Hindlimb muscle (tissue), 1 donor: ENCODE measurements at places on chromosomes 5 and 9.

DNA sequence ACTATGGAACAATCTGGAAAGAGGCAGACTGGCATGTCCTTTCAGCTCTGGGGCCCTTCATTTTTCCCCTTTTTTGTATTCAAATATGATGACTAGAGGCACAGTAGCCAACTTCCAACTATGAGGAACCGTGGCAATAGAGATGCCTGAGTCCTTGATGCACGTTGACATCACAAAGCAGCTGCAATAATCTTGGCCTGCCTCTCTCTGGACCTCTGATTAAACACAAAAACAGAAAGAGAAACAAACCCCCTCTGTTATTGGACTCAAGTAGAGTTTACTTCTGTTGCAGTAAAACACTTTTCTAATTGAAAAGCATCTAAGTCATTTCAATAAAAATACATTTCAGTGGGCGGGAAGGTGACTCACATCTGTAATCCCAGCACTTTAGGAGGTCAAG lies 122.2 kb upstream of the GRAMD2B start:
- no peak for DNase-seq

GRCh38 chr5:137342764-137343163 lies 156.4 kb downstream of the SPOCK1 start:
- DNase-seq: no peak

- DNase-seq: no peak
Observed at GRCh38 chr5:146213210-146213826, 9.9 kb downstream of the RBM27 start.

GRCh38 chr9:134570711-134571325 lies 70.8 kb upstream of the COL5A1 start:
- no peak for DNase-seq

DNA sequence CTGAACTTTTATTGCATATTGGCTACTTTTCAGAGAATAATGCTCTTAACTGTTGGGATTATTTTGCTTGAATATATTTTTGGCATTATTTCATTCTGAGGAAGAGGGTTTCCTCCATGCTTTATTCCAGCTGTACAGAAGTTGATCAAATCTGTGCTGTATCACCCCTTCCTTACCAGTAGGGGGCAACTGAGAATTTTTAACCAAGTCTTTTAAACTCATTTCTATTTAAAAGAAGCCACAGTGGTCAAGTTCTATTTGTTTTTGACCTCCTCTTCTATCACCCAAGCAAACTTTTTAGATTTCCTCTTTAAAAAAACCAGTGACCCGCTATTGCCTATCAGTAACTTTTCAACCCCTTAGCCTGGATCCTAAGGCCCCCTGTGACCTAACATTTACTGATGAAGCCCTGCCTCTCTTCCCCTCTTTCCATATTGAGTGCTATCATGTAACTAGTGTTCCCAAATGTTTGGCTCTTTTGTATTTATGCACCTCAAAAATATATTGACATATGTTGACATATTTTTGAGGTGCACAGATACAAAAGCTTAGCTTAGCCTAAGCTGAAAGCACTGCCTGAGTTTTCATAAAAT lies 80.6 kb downstream of the FBXO4 start:
- DNase-seq: peak; percentile 1

- no peak for DNase-seq
Observed at GRCh38 chr9:81542118-81542889, 147.0 kb downstream of the TLE1 start.

DNA sequence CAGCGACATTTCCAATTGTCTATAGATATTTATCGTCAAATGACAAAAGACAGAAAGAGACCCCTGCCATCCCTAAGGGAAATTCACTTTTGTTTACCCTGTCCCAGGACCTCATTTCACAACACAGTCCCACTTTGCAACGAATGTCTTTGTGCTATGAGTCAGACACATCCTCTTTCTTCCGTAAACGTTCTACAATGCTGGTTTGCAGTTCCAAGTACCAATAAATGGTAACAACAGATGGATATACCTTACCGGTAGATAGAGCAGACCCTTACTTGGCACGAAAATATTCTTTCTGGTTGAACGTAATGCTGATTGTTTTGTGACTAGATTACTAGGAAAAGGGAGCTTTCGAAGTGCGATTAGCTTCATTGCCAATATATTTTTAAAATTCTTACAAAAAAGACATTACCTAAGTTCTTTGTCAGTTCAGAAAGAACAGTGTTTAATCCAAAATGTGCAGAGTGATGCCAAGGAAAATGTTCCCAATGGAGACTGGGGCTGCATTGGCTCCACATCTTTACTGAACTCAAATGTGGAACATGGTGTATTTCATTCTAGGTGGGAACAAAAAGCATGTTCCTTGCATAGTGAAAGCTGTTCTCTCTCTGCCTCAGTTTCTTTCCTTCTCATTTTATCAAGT lies 202.5 kb upstream of the SLC27A6 start:
- peak; percentile 61 for DNase-seq

DNA sequence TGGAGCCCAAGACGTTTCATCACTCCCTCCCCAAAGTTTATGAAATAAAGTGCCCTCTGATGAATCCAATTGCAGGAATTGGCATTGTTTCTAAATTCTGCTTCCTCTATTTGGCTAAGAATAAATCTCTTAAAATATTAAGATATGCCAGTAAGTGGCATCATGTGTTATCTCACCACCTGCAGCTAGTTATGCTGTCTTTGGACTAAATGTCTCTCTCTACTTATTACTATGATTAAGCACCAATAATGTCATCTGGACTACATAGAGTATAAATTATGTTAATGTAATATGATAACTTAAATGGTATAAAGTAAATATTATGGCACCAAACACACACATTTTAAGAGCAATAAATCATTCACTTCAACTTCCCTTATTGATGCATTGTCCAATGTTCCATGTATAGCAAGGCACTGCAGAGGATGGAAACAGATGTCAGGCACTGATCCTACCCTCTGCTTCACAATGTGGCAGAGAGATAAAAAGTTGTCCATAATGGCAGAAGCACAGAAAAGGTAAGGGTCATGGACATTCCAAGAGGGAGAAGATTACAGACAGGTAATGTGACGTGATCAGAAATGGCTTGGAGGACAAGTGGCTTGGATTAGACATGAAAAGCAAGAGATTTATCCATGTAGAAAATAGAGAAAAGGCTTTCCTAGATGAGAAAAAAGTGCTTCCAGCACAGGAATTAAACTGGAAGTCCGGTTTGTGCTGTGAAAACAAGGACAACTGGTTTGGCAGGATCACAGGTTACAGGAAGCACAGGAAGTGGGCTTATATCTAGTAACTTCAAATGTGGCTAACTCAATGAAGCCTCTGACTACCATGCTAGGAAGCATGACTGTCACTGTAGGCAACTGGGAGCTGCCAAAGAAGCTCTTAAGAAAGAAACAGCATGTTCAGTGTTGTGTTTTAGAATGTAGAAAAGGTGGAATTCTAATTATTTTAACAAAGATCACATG lies 26.7 kb downstream of the MARCHF11 start:
- no peak for DNase-seq

DNA sequence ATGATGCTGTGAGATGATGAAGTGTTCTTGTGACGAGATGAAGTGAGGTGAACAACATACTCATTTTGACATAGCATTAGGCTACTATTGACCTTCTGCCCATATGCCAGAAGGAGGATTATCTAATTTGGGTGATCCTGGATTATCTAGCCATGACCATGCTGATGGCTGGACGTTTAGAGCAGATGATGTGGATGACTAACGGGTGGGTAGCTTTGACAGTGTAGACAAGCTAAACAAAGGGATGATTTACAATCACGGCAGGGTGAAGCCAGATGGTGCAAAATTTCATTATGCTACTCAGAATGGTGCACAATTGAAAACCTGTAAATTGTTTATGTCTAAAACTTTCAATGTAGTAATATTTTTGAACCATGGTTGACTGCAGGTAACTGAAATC lies 2403.4 kb upstream of the ACO1 start:
- no peak for DNase-seq

DNA sequence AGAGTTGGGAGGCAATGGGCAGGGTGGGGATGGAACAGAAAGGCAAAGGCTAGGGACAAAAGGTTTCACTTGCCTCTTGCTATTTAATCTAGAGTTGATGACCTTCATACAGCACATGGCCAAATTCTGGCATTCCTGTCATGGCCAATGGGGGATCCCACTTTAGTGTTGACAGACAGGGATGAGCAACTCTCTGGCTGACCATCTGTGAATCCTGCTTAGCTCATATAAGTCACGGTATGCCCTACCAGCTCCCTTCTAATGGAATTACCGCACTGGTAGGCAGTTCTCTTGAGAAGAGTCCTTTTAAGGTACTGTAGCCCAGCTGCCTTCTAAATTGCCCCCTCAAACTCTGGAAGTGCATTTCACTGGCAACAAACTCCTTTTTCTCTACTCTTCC lies 76.1 kb downstream of the MAMDC2 start:
- no peak for DNase-seq

DNA sequence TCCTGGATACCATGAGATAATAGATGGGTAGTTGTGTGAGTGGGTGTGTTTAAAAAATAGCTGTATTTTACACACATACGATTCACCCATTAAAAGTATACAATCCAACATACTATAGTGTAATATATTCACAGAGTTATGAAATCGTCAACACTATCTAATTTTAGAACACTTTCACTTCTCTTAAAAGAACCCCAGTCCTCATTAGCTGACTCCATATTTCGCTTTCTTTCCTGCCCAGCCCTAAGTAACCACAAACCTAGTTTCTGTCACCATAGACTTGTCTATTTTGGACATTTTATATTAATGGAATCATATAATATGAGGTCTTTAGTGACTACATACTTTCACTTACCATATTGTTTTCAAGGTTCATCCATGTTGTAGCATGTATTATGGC lies 63.8 kb upstream of the S1PR3 start:
- DNase-seq: no peak

DNA sequence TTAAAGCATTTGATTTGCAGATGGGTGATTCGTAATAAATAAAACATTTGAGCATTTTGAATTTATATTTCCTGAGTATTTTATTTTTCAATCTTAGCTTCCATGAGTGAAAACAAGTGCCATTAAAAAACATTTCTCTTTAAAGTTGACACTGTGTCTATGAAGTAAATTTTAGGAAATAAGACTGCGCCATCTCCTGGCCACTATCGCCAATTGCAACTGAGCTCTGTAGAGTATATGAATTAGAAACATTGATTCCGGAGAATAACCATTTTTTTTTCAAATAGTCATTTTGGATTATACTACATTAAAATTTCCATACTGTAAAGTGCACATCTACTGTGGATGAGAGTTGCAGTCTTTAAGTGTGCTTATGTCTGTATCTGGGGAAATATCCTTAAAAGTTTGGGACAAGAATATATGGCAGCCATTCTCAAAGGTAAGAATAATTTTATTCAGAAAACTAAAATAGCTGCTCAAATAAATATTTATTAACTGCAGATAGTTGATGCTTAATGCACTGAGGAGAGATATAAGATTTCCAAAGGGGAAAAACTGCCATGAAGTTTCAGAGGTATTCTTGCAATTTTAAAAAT lies 5.9 kb downstream of the DMRTA1 start:
- peak; percentile 6 for DNase-seq

DNA sequence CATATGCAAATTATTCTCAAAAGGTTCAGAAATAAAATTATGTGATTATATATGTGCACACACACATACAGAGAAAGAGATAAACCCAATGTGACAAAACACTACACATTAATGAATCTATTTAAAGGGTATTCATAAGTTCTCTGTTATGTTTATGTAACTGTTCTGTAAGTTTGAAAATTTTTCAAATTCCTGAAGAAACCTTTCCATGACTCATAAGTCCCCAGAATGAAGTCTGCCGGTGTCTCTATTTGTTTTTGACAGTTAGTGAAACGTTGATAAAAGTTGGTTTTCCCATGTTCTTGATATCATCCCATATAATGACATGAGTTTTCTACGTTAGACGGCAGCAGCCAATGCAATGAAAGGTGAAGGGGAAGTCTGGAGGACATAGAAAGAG lies 199.5 kb upstream of the PUM3 start:
- no peak for DNase-seq

GRCh38 chr9:27117489-27118135 lies 8.6 kb downstream of the TEK start:
- DNase-seq: no peak

DNA sequence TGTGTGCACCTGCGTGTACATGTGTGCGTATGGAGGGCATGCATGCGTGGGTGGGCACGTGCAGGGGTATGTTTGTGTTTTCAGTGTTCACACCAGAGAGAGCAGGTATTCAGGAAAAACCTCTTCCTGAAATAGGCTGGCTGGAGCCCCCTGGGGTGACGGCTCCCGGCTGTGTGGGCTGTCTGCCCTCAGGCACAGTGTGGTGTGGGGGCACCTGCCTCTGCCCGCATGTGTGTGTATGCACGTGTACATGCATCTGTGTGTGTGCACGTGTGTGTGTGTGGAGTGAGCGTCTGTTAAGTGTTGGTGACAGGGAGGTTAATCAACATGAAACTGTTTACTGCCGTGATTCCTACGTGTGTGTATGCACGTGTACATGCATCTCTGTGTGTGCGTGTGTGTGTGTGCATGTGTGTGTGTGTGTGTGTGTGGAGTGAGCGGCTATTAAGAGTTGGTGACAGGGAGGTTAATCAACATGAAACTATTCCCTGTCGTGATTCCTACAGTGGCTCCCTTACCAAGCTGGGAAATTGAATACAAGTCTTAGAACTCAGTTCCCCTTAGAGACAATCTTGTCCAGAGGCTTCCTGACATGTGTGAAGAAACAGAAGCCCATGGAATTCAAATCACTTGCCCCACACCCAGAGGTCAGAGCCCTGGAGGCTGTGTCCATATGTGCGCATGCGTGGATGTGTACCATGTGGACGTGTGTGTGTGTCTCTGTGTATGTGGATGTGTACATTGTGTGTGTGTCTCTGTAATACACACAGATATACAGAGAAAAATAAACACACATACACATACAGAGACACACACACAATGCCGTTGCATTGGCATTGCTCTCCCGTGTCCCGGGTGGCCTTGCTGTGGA lies 372.4 kb upstream of the IRX4 start:
- no peak for DNase-seq

DNA sequence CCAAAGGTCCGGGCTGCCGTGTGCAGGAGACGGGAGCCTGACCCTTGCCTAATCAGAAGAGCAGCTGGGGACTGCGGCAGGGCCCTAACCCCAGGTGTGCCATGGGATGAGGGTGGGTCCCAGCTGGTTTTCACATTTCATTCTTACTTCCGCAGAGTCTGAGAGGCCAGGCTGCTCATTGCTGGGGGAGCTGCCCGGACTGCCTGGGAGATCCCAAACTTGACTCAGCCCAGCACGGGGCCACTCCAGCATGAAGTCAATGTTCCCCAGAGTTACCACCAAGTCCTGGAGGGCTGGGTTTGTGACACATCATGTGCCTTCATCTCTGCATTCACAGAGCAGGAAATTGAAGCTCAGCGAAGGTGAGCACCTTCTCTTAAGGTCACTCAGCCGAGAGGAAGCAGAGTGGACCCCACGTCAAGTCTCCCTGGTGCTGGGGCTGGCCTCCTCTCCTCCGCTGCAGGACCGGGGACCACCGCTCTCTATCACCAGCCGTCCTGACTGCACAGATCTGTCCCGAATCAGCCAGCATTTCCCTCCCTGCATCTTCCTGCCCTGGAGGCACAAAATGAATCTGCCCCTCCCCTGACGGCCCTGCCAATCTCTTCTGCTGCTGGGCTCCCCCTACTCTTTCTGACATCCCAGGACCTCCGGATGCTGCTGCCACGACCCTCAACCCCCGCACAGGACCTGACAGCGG lies 54.6 kb upstream of the PHYKPL start:
- DNase-seq: no peak

- DNase-seq: no peak
Observed at GRCh38 chr5:62741761-62742160, 163.1 kb downstream of the LRRC70 start.

- no peak for DNase-seq
Observed at GRCh38 chr5:168822248-168822744, 243.1 kb upstream of the PANK3 start.

GRCh38 chr5:136200130-136200529 lies 7.2 kb upstream of the SMIM32 start:
- no peak for DNase-seq
